CD4-positive, alpha-beta T cell treated with Interleukin-17A for 1 hour (primary cell): ENCODE measurements at places on chromosomes 6 and 20.

DNA sequence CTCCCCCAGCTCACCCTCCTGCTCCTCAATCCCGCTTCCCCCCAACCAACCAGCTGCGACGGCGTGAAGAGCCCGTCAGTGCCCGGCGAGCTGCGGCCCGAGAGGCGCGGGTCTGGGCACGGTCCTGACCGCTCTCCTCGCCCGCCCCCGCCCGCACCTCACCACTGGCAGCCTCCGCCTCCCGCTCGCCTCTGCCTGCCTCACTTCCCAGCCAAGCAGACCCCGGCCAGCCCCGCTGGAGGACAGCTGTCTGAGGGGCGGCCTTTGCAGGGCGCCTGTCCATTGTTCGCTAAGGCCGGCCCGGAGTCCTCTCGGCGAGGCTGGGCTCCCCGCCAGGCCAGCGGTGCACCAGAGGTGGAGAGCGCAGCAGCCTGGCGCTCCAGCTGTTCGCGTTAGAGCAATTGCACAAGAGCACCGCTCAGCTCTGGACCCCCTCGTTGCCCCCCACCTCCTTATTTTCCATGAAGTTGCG lies 1.3 kb downstream of the SOBP start:
- DNase-seq: no peak

GRCh38 chr20:62820208-62820961 lies 3.5 kb downstream of the COL9A3 start:
- DNase-seq: no peak

- no peak for DNase-seq
These were observed 185.1 kb downstream of the SMOC2 start for GRCh38 chr6:168626046-168626602.

DNA sequence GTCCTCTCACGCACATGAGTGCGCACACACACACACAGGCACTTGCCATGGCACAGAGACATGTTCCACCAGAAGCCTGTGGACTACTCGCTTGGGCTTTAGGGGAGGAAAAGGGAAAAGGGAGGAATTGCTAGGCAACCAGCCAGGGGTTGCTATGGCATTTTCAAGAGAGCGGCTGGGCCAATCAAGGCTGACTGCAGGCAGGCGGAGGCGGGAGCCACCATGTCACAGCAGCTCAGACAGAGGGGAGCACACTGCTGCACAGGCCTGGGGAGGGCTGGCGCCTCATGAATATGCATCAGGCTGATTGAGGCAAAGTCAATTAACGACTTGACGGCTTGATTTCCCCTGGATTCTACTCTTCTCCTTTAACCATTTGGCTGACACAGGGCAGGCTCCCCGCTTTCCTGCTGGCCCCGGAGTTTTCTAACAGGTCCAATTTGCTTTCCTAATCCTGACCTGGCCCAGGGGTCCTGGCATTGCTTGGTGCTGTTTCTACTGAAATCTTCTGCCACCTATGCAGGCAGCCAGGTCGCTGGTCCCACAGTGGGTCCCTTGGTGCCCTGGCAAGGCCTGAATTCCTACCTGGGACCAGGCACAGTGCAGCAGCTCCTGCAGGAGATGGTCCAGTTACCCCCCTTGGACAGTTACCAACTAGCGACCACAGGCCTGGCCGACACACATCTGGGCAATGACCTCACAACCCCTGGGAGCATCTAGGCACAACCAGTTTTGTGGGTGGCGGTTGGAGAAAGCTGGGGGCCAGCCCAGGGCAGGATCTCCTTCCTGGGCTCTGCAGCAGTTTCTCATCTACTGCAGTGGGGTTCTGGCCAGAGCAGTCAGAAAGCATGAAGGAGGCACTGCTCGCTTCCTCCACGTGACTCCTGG lies 52.1 kb downstream of the YTHDF1 start:
- DNase-seq: no peak

- no peak for DNase-seq
These were observed 127.9 kb upstream of the EDN1 start for GRCh38 chr6:12162213-12162612.

DNA sequence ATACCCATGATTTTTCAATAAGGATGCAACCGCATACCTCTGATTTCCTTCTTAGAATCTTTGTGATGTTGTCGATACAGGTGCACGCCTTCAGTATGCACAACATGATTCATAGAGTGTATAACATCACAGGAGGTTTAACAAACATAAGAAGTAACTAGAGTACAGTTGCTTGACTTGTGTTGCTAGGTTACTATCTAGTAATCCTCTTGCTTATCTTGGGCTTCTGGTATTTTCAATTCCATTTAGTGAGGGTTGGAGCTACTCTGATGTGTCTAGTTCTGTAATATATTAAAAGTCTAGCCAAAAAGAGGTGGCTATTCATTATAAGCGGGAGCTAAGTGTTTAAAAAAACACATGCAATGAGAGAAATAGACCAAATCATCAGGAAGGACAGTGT lies 85.5 kb upstream of the TENT5A start:
- no peak for DNase-seq

DNA sequence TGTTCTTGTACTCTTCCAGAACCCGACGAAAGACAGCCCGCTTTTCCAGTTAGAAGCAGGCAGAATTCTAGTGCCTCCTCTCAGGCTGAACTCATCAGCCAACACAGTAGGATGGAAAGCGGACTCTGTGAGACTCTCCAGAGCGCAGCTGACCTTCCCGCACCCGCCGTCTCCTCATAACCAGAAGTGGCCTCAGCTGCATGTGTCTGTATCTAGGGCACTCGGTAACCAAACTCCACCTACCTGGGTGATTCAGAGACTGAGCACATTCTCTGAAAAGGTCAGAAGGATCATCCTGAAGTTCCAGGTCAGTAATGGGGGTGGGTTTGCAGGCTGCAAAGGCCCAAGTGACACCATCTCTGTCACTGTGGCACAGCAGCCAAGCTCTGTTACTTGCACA lies 66.7 kb upstream of the NFATC2 start:
- DNase-seq: no peak

- no peak for DNase-seq
These were observed 6.2 kb downstream of the TULP1 start for GRCh38 chr6:35506536-35506935.

GRCh38 chr6:137039010-137039409 lies 5.8 kb downstream of the IL20RA start:
- DNase-seq: no peak

DNA sequence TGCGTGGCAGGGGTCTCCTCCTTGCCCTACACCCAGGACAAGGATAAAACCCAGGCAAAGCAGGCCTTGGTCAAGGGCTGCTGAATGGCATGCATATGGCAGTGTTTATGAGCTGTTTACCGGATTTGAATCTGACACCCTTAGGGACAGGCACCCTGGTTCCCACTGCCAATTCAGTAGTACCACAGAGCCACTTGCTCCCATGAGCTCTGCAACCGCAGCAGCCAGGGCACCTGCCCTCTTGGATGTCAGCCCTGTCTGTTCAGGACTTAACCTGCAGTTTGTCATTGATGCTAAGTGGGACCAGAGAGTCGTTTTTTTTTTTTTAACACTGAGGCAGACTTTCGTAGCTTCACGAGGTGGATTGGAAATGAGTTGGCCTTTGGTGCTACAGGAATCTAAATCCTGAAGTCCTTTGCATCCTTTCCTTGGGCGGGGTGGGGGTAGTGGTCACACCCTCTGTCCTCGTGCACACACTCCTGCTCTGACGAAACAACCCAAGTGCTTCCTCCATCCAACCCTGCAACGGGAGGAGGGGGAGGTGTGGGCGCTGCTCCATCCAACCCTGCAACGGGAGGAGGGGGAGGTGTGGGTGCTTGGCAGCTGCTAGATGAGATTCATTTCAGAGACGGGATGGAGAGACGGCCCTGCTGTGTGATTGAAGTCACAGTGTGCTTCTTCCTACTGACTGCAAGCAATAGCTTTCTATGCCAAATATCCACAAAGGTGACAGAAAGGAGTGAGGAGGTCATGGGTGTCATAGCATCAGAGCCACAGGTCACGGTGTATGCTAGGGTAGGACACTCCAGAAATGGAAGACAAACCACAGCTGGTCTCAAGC lies 166.5 kb downstream of the SMOC2 start:
- no peak for DNase-seq

DNA sequence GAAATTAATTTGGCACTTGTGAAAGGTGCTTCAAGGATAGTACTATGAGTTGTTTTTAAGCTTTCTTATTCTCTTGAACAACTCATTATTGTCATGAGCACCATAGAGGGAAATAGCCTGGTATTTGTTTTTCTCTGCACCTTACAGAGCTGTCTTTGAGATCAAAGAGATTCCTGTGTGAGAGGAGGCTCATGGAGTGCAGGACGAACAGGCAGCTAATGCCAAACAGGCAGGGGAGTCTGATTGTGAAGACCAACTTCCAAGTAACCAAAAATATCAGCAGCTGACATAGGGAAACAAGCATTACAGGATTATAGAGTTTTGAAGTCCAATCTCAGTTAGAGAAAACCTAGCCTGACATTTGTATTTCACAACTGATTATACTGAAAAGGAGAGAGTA lies 110.6 kb upstream of the TENT5A start:
- DNase-seq: no peak

DNA sequence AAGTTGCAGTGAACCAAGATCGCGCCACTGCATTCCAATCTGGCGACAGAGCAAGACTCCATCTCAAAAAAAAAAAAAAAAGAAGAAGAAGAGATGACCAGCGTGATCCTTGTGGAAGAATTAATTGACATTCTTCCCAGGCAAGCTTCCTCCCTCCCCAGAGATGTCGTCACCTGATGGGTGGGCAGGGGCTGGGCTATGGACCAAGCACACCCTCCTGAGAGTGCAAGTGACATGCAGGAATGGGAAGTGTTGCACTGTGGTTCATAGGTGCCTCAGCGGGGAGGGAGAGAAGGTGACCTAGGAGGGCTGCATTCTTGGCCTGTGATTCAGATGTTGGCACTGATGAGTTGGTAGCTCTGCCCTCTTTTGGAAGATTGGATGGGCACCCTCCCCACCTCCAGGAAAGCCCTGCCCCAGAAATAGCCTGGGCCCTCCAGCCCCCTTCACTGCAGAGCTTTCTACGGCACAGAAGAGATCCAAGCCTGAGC lies 37.8 kb downstream of the TAF8 start:
- DNase-seq: no peak

DNA sequence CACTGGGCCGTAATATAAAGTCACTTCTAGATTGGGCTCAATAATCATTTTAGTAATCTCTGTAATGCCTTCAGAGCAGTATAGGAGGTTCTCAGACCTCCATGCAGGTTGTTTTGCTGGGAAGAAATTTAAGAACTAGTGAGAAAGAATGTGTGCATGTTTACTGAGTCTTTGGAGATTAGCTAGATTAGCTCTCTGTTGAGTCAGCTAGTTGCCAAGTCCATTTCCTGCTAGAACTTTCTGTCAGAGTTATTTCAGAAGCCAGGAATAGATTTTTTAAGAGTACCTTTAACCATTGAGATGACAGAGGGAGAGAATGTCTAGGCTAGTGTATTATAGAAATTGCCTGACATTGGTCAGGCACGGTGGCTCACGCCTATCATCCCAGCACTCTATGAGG lies 33.3 kb downstream of the ORC3 start:
- DNase-seq: no peak

- DNase-seq: peak; percentile 37
These were observed at the start of gene UTRN for GRCh38 chr6:144284783-144285547. Gene UTRN (plus strand): TSS chr6:144285335. CDS start chr6:144291829, 6,494 bp downstream.

DNA sequence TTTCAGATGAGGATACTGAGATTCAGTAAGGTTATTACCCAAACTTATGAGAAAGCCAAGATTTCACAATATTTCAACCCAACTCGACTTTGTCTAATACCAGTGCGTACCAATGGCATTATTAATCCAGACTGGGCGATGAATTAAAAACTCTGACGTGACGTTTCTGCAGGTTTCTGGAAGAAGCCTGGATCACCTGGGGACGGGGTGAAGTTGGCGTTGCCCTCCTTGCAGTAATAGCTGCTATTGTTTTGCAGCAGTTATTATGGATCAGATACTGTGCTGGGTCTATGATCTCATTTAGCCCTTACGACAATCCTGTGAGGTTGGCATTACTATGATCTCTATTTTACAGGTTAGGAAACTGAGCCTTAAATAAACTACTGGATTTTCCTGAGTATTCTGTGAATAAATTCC lies 569 bp upstream of the CDC5L start:
- no peak for DNase-seq

- peak; percentile 50 for DNase-seq
These were observed 27.0 kb upstream of the TBC1D7 start for GRCh38 chr6:13355043-13355945.

GRCh38 chr6:34246249-34246562 lies 2.6 kb downstream of the SMIM29 start:
- no peak for DNase-seq

- no peak for DNase-seq
These were observed 4.9 kb upstream of the ASCC3 start for GRCh38 chr6:100886076-100886475.

DNA sequence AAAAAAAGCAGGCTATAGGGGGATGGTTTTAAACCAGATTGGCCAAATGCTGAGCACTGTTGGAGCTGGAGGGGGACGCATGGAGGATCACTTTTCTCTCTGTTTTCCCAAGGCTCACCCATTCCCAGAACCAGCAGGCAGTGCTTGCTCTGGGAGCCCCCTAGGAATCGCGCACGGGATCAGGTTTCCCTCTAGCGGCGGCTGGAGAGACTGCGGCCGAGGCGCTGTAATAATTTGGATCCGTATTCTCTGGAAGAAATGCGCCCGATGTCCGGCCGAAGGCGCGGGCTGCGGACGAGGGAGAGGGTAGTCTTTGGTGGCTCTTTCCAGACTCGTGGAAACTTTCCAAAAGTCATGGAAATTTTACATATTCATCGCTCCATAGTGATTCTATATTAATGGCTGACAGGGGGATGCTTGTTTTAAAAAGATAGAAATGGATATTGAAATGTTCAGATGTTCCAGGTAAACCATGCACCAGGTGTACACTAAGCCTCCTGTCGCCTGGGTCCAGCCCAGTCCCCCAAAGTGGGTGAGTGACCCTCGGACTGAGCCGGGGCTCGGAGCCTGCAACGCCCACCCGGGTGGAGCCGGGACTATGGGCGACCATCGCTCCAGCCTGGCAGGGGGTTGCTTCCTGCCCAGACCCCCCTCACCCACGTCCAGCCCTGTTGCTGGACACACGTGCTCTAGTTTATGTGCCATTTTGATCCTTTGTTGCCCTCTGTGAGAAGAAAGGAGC lies 78.7 kb upstream of the PHACTR3 start:
- peak; percentile 2 for DNase-seq
